Fibroblast of skin of left biceps (primary cell): ENCODE measurements at places on chromosomes 16 and 17.

DNA sequence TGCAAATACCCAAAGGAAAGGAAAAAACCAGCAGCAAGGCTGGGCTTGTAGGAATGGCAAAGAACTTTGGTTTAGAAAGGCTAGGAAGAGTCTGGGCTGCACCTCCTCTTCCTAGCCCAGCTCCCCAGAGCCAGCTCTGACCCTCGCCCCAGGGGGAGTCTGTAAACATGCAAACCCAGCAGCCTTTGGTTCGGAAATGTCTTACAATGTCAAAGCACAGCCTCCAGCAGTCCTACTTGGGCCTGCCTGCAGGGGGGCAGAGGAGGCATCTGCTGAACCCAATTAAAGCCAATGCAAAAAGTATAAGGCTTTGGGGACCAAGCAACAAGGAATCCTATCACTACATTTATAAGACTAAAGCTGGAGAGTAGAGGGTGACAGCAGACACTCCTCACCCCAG, 5.0 kb upstream of the FTSJ3 start:
- no peak for DNase-seq

DNA sequence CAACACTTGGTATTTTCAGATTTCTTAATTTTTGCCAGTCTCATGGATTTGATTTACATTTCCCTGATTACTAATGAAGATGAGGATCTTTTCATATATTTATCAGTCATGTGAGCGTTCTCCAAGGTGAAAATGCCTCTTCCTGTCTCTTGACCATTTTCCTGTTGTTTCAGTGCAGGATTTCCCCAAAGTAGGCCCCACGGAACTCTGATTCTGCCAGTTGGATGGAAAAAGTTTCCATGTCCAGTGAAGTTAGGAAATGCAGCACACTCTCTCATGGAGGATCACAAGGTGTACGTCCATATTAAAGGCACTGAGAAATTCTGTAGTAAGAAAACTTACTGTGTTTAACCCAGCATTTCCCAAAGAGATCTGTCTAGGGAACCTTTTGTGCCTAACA, 16.5 kb upstream of the LIMD2 start:
- no peak for DNase-seq

GRCh38 chr16:85867189-85867588, 31.8 kb upstream of the IRF8 start:
- DNase-seq = no peak

DNA sequence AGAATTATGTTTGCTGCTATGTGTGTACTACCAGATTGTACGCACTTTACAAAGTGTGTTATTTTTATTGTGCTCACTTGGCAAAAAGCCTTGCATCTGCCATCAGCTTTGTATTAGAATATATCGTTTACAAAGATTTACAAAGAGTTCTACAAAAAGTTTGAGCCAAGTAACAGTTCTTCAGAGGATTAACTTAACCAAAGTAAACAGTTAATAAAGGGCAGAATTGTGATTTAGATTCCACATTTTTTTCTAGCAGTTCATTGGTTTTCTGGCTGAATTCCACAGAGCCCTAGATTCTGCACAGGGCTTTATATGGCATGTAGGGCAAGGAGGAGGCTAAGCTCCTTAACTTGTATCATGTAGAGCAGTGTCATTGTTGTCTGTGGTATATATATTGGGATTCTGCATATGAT, 29.4 kb downstream of the UTP18 start:
- DNase-seq = no peak

- no peak for DNase-seq
Observed at GRCh38 chr17:16988749-16989229, 16.9 kb upstream of the TNFRSF13B start.

- DNase-seq = no peak
Observed at GRCh38 chr16:85829171-85829719, 29.8 kb downstream of the COX4I1 start.

- DNase-seq = no peak
Observed at GRCh38 chr16:73420676-73421075, 372.7 kb upstream of the ZFHX3 start.

DNA sequence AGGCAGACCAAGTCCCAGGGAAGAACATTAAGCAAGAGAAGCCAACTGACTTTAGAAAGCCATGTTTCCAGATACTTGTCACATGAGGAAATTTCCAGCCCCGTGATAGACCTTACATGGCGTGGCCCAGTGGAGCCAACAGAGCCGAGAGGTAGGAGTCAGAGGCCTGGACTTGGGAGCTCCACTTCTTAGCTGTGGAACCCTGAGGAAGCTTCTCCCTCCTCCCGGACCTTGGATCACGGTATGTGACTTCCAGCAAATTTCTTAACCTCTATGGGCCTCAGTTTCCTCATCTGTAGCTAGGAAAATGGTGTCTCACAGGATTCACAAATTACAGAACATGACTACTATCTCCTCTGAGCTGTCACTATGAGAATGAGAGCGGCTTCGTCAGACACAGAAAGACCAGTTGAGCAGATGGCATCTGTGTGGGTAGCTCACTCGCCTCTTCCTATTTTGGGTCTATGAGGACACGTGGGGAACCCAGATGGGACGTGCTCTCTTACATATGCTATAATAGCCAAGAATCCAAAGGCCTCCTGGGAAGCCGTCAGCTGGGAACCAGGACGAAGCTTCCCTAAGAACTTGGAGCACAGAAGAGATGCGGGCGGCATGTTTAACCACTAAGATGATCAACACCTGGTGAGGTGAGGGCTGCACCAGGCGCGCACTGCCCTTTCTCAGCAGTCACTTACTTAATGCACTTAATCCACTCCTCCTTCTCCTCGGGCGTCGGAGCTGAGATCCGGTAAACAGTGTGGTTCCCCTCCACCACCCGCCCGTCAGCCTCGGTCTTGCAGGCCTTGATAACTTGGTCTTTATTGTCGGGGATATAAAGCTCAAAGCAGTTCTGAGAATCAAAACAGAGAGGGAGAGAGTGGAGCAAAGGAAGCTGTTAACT, 102.3 kb downstream of the CYTH1 start:
- no peak for DNase-seq

GRCh38 chr16:4103745-4104144, 12.5 kb downstream of the ADCY9 start:
- no peak for DNase-seq

DNA sequence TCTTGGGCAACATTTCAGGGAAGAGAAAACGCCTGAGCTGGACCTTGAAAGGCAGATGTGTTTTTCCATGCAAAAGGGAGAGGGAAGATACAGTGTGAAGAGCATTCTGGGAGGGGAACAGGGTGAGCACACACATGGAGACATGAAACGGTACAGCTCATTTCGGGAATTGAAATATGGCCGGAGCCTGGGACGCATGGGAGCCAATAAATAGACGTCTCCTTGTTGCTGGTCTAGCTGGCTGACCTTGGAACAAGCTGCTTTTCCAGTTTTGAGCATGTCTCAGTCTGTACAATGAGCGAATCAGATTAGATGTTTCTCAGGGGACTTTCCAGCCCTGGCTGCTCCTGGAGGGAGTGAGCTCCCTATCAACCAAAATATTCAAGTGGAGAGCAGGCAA, 63.6 kb downstream of the ASIC2 start:
- DNase-seq = no peak

DNA sequence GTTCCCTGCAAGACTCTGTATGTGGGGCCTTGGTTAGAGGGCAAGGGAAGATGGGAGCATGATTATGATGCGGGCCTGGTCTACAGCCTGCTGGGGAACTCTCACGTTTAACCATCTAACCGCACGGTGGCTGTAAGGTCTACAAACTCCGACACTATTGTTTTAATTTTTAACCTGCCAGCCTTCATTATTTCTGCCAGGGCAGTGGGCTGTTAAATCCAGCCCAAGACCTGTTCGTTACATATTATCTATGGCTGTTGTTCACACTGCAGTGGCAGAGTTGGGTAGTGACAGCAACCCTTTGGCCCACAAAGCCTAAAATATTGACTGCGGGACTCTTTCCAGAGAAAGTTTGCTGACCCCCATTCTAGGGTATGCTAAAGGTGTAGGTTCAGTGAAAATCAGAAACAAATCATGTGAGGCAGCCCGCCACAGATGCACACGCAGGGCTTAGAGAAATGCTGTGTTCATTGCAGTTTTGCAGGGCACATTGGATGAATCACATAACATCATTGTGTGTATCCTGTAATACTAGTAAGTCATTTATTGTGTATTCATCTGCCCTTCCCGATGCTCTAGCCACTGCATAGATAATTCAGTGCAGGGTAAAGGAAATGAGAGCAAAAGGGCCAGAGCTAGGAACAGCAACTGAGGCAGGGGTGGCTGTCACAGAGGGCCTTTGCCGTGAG, 14.3 kb downstream of the SNX29 start:
- DNase-seq = no peak

GRCh38 chr17:40314584-40314956, 5.6 kb downstream of the RARA start:
- no peak for DNase-seq

DNA sequence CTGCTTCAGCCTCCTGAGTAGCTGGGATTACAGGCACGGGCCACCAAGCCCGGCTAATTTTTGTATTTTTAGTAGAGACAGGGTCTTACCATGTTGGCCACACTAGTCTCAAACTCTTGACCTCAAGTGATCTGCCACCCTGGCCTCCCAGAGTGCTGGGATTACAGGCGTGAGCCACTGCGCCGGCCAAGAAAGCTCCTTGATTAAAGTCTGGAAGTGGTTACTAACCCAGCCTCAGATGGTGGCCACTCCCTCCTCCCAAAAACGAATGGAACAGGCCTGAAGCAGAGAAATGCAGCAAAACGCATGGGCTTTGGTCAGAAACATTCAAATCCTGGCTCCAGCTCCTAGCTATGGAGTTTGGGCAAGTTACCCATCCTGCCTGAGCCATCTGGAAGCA, 11.3 kb downstream of the FKBP10 start:
- DNase-seq = no peak

- DNase-seq = peak; percentile 88
Observed at GRCh38 chr16:67055712-67056487, 27.0 kb downstream of the CBFB start.

GRCh38 chr17:56594320-56595107, 1.0 kb downstream of the NOG start:
- DNase-seq = no peak

DNA sequence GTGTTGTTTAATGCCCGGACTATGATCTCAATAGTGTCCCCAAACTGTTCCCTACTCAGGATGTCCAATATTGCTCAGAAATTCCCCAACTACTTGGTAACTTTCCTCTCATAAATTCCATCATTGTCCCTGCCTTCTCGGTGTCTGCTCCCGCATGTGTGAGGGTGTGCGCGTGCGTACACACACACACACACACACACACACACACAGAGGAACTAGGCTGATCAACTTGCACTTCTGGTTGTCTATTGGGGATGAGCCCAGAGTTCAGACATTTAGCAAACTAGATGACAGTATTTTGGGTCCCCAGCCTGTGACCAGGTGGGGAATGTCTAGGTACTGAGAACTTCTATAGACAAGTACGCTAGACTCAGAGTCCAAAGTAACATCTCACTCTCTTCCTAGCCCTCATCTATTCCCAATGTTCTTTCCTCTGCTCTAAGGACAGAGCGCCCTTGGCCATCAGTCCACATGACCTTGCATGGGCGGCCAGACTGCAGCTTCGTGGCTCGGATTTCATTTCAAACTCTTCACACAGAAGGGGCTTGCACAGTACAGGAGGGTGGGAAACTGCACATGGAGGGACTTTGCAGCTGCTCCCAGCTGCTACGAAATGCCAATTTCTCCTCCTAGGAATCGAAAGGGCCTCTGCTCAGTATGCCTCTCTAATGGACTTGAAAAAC, 5.3 kb downstream of the HS3ST3A1 start:
- no peak for DNase-seq

DNA sequence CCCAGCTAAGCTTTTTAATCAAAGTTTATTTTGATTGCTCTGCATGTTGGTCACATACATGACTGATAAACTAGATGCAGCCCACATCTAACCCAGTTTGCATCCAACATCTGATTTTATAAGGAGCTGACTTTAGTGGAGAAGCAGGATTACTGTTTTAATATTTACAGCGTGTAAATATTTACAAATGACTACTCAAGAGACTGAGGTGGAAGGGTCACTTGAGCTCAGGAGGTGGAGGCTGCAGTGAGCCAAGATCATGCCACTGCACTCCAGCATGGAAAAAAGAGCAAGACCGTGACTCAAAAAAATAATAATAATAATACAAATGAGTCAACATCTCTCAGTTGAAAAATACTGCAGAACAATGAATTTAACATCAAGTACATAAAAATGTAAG, 50.8 kb downstream of the PARN start:
- no peak for DNase-seq

DNA sequence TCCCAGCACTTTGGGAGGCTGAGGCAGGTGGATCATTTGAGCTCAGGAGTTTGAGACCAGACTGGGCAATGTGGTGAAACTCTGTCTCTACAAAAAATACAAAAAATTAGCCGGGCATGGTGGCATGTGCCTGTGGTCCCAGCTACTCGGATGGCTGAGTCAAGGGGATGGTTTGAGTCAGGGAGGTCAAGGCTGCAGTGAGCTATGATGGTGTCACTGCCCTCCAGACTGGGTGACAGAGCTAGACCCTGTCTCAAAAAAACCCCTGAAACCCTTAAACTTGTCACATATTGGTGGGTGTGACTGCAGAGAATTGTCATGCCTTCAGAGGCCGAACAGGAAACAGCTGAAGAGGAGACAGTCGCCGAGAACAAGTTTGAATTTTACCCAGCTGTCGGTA, 13.4 kb downstream of the RPTOR start:
- DNase-seq = no peak

DNA sequence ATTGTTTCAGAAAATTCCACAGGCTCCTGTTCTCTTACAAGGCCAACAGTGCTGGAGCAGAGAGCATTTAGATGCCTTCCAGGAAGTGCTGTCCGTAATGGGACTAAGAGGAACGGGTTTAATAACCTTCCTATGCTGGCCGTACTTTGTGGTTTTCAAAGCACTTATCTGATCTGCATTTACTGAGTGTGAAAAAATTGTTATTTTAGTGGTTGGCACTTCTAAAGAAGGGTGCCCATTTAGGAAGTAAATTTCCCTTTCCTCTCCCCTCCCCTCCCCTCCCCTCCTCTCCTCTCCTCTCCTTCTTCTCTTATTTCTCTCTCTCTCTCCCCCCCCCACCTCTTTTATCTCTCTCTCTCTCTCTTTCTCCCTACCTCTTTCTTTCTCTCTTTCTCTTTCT, 72.0 kb upstream of the DNAJA2 start:
- no peak for DNase-seq

GRCh38 chr17:28509789-28510188, 3.6 kb downstream of the FOXN1 start:
- no peak for DNase-seq

- DNase-seq = peak; percentile 97
Observed at GRCh38 chr16:48126801-48127644, 28.8 kb downstream of the ABCC12 start.

- DNase-seq = no peak
Observed at GRCh38 chr17:70945386-70945785, 776.1 kb downstream of the KCNJ2 start.

GRCh38 chr17:17343896-17344506, 40.8 kb downstream of the NT5M start:
- no peak for DNase-seq

GRCh38 chr17:1298606-1299005, 19.1 kb downstream of the TRARG1 start:
- DNase-seq = no peak
